Urothelium cell line (cell line): ENCODE measurements at places on chromosomes 3 and 15.

- no peak for DNase-seq
Measured at GRCh38 chr3:178082326-178082906, 453.8 kb upstream of the KCNMB2 start.

DNA sequence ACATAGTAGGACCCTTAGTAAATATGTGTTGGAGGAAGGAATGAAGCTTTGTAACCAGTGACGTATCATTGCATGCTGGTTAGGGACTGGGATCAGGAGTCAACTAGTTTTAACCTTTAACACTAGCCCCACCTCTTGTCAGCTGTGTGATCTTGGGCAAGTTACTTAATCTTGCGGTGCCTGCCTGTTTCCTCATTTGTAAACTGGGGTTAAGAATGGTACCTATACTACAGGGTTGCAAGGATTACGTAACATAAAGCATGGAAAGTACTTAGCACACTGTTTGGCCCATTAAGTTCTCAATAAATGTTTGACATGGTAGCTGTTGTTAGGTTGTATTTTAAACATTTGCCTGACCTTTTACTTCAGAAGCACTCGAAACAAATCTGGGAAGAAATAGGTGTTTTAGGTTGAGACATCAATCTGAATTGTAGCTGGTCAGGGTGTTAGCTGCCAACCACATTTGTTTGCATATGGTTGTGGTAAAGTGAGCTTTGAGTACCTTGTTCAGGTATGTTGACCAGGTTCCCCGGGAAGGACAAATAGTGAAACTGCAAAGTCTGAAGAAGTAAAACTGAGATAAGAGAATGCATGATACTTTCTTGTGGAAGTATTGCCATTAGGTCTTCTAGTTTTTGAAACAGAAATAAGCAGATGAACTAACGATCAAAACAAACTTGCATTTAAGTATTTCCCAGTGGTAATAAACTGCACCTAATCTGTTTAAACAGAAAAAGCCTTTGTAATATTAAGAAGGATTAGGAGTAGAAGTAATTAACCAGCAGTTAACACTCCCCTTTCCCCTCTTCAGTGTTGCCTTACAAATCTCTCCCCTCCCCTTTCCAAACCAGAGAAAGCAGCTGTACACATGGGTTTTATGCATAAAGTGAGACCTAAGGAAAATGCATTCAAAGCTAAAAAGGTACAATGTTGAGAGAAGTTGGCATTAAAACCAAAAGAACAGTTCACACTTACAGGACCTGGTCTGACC lies 25.8 kb upstream of the SCAANT1 start:
- DNase-seq, result no peak

DNA sequence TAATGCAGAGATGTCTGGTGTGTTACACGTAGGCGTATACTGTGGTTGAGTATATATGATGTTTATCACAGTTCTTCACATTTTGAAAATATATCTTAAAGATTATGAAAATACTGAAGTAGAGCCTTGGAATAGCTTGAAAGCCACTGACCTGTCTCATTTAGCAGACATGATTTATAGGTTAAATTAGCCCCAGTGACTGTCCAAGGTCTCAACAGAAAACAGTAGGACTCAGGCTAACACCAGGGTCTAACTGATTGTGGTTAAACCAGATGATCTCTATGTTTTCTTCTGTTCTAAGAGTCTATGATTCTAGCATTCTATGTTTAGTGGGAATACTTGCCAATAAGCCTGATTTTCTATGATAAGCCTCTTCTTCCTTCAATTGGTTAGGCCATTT lies 166.4 kb upstream of the NR2E3 start:
- no peak for DNase-seq

DNA sequence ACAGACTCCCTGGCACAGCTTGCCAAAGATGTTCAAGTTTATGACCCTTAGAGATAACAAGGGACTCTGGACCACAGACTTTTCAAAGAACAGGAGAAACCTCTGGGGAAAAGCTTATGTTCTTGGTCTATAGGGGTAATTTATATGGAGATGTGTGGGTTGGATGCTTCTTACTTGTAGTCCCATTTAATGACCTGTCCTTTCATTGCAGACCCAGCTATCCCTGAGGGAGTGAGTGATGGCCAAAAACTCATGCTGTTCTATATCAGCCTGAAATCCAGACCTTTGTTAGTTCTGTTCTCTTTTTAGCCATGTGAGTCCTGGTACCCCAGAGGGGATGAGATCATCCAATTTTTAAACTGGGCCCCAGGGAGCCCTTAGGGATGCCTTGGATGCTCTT lies 43.7 kb upstream of the MRPL3 start:
- DNase-seq, result no peak

DNA sequence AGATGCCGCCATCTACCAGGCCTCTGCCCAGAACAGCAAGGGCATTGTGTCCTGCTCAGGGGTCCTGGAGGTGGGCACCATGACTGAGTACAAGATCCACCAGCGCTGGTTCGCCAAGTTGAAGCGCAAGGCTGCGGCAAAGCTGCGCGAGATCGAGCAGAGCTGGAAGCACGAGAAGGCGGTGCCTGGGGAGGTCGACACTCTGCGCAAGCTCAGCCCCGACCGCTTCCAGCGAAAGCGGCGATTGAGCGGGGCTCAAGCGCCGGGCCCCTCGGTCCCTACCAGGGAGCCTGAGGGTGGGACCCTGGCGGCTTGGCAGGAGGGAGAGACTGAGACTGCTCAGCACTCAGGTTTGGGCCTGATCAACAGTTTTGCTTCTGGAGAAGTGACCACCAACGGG lies 22.6 kb downstream of the ALPK3 start:
- no peak for DNase-seq

GRCh38 chr3:160130071-160130470 lies 95.2 kb upstream of the C3orf80 start:
- DNase-seq, result no peak

DNA sequence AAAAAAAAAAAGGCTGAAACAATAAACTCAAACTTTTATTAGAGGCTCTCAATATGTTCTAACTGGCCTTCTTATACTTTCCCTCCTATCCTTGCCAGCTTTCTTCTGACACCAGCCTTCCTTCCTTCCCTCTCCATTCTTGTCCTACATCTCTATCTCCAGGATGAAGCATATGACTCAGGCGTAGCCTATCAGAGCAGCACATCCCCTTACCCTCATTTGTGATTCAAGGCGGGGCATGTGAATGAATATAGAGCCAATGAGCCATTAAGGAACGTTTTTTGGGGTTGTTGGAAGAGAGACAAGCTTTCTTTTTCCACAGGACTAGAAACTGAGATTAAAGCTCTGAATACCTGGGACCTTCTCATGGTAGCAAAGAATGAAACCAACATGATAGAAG lies 25.1 kb upstream of the KCNMB3 start:
- no peak for DNase-seq

DNA sequence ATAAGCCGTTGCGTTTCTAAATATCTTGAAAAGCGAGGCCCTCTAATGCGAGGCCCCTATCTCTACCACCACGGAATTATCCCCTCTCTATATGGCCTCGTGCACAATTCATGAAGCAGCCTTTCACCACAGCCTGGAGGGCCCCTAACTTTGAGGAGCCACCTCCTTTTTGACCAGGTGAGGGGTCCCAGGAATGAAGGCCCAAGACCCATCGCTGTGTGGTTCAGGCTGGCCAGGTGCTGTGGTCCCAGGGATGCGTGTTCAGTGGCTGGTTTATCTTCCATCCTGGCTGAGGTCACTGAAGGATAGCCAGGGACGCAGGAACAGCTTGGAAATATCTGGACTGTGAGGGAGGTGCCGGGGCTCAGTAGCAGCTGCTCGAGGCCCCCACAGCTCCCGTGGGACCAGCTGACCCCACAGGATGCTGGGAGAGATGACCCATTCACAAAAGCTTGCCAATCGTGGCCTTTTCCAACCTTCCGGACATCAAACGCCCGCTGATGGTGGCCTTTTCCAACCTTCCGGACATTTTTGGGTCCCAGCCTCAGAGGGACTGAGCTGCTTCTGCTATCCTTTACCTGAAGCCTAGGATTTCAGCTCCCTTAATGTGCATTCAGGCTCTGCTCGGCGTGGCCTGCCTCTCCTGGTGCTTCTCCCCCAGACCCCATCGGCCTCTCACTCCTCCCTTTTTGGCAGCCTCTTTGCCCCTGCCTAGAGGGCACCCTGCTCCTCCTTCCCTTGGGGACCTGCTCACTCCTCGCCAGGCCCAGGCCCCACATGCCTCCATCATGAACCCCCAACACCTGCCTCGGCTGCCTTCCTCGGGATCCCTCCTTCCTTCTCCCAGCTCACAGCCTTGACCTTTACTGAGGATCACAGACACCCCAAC lies 140.9 kb downstream of the CHSY1 start:
- DNase-seq, result no peak

DNA sequence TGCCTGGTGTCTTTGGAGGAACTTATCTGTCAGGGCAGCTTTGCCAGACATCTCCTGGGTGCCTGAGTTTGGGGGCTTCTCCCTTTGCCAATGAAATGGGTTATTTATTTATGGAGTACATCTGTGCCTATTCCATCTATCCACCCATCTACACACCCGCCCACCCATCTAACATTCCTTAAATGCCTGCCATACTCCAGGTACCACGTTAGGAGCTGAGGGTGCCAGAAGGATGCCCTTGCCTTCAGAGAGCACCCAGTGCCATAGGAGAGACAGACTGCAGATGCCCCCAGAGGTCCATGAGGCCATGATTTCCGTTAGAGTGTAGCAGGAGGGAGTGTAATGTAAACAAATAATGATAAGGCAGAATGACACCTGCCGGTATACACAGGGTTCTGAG lies 21.8 kb upstream of the KIF23 start:
- DNase-seq, result peak; percentile 33

DNA sequence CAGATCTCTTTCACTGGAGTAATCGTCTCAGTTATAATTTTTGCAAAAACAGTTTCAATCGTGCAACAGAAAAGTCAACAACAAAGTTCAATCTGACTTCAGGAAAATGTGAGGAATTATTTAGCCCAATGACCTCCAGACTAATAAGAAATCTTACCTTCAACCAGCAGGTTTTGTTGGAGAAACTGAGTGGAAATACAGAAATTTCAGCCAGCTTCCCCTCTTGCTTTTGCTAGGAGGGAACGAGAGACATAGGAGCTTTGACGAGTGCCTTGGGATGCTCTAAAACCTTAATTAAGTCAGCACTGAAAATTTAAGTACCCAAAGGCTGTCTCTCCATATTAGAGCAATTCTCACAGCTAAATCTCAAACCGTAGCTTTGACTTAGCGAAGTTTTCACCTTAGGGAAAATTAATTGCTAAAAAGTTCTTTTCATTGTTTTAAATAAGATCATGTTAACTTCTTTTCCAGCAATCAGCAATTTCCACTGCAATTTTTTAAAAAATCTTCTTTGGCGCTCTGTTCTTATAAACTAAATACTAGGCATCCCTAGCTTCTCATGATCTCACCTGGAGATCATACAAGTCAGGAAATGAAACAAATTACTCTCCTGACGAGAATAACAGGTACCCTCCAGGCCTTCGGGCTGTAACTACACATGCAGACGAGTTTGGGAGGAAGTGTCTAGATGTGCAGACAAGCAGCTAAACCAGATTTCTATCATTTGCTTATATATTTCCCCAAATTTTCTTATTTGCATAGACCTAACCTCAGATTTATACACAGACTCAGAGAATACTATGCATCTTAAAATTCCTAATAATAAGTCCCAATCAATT lies 250.2 kb downstream of the FAM43A start:
- no peak for DNase-seq

GRCh38 chr15:98085003-98085639 lies 124.6 kb downstream of the ARRDC4 start:
- DNase-seq, result peak; percentile 33

DNA sequence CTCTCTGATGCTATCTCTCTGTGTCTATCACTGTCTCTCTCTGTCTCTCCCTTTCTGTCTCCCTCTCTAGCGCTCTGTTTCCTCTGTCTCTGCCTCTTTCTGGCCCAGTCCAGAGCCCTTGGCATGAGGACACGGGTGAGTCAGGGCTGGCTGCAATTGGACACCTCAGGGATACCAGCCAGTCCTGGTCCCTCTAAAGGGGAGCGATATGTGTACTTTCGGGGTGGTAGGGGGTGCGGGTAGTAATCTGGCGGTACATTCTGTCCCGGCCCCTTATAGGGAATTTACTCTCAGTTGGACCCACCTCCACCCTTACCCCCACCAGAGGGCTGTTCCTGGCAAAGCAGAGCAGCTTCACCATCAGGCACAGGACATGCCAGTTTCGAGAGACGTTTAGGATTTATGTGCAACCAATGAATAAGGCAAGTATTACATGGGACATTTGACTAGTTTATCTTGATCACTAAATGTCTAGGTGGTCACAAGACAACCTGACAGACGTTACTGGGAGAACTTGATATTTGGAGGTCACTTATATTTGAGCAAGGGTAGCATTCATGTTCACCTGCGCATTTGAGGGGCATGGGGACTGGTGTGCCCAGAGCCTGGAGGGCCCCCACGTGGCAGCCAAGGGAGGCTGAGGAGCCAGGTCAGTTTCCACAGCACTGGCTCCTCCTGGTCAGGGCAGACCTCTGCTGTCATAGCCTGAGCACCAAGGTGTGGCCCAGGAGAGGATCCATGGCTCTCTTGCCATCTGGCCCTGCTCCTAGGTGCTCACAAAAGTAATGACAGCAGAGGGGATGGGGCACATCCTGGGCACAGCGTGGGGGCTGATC lies 256.1 kb downstream of the PLCL2 start:
- DNase-seq, result no peak

GRCh38 chr3:51243924-51244323 lies 141.2 kb upstream of the MANF start:
- DNase-seq, result no peak

- no peak for DNase-seq
Measured at GRCh38 chr3:164196477-164196876, 881.8 kb downstream of the SI start.

GRCh38 chr15:67077641-67078215 lies 12.3 kb downstream of the SMAD3 start:
- DNase-seq, result no peak

GRCh38 chr3:99199021-99199420 lies 297.5 kb upstream of the DCBLD2 start:
- DNase-seq, result no peak

DNA sequence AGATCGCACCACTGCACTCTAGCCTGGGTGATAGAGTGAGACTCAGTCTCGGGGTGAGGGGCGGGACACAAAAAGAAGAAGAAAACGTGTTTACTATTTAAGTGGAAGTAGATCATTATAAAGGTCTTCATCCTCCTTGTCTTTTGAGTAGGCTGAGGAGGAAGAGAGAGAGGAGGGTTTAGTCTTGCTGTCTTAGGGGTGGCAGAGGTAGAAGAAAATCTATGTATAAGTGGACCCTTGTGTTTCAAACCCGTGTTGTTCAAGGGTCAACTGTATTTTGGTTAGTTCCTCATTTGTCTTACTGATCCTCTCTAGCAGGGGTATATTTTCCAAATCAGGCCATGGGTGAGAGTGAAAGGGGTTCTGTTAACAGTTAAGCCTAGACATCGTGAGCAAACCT lies 40.1 kb downstream of the TRIM71 start:
- no peak for DNase-seq

- no peak for DNase-seq
Measured at GRCh38 chr3:177946497-177946896, 589.7 kb upstream of the KCNMB2 start.

DNA sequence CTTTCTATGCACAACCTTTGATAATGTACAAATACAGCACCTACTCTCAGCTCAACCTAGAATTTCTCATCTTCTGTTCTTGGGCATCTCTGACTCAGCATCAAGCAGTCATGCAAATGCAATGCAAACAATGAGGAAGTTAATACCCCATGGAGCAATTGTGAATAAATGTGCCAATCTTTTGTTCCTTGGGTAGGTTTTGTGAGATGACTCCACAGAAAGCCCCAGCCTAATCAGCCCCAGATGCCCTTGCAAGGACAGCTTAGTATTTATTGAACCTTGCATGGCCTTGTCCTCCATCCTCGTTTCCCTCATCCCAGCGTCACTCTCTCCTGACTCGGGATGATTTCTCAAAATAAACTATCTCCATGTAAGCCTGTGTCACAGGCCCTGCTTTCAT lies 494.7 kb upstream of the NECTIN3 start:
- DNase-seq, result peak; percentile 54

- DNase-seq, result peak; percentile 94
Measured at GRCh38 chr15:58546635-58547627, 115.1 kb downstream of the LIPC start.
